ENCODE measurements at places on chromosomes 5 and 9.

GRCh38 chr9:2027543-2028160 lies 12.5 kb downstream of the SMARCA2 start:
- DNase-seq, result no peak

DNA sequence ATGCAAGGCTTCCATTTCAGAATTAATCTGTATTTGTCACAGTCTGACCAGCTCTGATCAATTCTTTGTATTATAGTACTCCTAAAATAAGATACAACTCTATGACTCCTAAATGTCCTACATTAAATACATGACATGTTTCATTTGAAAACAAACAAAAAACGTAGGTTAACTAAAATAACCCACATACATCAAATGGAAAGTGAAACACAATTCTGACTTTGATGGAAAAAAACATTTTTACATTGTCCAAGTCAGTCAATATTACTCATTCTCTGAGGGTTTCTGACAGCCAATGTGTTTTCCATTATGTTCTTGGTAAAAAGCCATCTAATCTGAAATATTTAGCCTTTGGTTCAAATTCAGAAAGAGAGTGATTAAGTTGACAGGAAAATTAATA lies 8.7 kb downstream of the HMGCS1 start:
- no peak for DNase-seq

DNA sequence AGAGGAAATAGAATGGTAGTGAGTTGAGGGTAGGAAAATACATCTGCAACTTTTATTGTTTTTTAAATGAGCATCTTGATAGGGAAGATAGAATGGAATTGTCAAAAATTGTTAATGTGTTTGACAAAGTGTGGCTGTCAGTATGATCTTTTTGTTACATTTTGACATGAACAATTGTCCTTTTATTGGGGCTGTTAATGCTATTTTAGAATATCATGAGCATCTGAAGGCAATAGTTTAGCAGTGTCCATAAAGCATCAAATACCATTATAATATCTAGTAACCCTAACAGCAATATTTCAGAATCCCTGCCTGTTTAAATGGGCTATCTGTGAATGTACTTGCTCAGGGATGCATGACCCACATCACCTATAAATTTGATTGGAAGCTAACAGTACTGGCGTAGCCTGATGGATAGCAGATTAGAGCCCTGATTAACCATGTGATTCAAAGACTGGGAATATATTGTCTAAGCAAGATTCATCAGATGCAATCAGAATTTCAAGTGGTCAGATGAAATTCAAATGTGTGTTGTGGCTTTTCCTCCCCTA lies 37.8 kb downstream of the TLE4 start:
- no peak for DNase-seq

- DNase-seq, result no peak
These were observed 177.9 kb upstream of the MAP3K1 start for GRCh38 chr5:56637321-56637920.

- no peak for DNase-seq
These were observed 15.3 kb downstream of the MTMR12 start for GRCh38 chr5:32297181-32298058.

DNA sequence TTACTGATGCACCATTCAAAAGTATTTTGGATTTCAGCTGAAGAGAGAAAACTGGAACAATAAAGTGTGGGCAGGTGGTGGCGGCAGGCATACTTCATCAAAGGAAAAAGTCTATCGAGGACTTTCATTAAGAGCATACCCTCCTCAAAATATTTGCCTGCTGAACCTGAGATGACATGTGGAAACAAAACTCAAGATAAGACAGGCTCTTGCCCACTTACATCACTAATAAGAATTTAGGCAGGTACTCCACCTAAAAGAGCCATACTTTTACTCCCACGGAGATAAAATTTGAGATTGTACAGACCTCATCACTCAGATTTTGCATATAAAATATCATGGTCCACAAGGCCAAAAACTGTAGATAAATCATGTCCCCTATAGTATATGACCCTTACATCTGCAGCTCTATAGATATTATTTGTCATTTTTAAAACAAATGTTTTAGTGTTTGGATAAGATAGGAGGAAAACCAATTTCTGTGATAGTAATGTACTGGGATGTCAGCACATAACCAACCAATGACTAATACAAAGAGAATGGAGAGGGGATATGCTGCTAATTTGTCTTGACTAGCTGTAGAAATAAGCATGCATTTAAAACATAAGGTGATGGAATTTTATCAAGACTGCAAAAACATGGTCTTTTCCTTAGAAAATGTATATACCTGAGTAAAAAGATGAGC lies 730.6 kb upstream of the ZNF608 start:
- DNase-seq, result no peak

GRCh38 chr9:113219186-113219936 lies 1.7 kb downstream of the FKBP15 start:
- DNase-seq, result no peak

DNA sequence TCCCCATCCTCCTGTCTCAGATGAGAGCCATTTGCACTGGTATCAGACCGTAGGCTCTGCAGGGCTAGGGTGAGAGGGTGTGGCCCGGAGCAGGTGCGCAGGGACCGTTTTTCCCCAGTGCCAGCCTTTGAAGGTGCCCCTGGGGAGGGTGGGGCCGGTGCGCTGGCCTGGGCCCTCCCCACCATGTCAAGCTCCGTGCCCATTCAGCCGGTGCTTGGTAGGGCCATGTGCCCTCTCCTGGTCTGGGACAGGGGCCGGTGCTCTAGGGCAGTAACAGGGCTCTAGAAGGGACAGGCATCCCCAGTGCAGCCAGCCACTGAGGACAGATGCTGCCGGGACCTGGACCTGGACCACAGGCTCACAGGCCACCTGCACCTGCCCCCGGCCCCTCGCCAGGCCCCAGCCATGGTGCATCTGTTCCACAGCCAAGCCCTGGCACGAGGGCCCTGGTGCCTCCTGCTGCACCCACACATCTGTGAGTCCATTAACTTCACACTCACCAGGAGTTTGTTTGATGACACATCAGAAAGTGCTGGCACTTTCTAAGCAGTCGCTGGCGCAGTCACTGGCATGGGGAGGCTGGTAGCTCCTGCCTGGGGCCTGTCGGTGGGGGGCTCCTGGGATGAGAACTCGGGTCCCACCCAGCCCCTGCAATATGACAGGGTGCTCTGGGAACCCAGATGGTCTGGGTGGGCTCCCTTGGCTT lies 5.0 kb upstream of the QRFP start:
- no peak for DNase-seq

DNA sequence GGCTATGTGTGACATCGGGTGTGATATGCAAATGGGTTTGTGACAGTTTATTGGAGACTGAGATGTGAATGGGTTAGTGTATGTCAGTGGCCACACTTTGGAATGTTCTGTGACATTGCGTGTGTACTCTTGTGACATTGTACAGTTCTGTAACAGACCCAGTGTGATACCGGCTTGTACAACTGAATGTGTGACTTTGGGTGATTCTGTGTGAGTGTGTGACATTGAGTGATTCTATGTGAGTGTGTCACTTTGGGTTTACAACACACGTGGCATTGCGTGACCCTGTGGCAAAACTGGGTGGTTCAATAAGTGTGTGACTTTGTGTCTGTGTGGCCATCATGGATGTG lies 38.2 kb downstream of the CXXC5 start:
- no peak for DNase-seq
